ENCODE measurements at places on chromosomes 2 and 18. TPM values are rescaled to one million over a fixed set of nuclear protein-coding genes. Genes with fewer than 3 reads are reported as not detected.

DNA sequence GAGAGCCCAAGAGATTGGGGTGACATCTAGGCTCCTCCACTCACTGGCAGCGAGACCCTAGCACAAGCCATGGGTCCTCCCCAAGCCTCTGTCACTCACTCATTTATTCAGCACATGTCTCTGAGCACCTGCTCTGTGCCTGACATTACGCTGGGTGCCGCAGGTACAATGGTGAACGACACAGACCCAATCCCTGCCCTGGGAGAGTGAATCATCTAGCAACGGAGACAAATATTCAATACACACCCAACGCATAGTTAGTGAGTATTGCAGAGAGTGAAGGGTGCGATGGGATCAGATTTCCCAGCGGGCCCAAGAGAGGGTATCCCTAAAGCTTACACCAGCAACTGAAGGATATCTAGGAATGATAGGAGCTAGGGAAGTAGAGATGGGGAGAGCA, 45.5 kb downstream of the ZFP36L2 start:
- no peak for DNase-seq

DNA sequence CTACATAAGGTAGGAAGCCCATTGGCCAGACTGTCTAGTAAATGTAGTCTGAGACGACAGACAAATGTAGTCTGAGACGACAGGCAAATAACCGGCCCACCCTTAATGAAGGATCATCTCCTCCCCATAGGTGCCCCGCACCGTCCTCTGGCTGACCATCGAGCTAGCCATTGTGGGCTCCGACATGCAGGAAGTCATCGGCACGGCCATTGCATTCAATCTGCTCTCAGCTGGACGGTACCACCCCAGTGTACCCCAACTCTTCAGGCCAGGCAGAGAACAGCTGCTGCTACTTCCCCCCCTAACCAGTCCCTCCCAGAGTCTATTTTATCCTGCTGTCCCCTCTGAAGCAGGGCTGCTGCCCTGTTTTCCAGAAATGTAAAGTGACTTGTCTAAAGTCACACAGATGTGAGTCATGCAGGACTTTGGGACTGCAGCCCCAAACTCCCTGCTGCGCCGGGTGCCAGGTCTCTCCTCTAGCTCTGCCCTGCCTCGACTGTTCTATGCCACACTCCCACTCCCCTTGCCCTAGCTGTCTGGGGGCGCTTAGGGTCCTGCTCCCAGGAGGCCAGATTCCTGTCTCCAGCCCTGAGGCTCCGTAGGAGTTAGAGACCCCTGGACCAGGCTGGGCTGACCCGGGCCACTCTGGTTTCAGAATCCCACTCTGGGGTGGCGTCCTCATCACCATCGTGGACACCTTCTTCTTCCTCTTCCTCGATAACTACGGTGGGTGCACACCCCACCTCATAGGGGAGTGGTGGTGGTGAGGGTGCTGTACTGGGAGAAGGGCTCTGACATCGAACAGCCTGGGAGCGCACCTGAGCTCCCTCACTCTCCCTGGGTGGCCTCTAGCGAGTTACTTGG, 4.7 kb downstream of the SLC11A1 start:
- no peak for DNase-seq

GRCh38 chr18:21769206-21769605, 28.6 kb downstream of the MIB1 start:
- DNase-seq: no peak

DNA sequence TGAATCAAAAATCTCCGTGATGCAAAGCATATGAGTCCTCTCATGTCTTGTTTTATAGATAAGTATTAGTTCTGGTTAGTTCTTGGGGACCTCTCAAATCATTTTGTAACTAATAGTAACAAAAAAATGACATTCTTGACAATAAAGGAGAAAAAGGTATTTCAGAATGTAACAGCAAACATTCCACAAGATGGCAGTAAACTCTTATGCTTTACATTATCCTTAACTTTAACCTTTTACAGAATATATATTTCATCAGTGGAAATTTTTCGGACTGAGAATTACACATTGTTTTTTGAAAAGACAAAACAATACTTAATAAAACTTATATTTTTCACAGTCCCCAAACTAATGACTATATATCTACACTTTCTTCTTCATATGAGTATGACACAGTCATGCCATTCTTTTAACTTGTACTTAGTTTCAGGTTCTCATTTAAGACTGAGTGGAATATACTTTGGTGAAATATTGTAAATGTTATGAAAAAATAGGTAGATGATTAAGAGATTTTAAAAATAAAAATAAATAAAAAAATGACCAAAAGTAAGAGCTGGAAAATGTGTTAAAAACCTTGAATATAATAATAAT, 142.9 kb upstream of the NXPH2 start:
- DNase-seq: peak; percentile 9

- DNase-seq: no peak
Measured at GRCh38 chr2:158458617-158458920, 1.8 kb downstream of the PKP4 start.

DNA sequence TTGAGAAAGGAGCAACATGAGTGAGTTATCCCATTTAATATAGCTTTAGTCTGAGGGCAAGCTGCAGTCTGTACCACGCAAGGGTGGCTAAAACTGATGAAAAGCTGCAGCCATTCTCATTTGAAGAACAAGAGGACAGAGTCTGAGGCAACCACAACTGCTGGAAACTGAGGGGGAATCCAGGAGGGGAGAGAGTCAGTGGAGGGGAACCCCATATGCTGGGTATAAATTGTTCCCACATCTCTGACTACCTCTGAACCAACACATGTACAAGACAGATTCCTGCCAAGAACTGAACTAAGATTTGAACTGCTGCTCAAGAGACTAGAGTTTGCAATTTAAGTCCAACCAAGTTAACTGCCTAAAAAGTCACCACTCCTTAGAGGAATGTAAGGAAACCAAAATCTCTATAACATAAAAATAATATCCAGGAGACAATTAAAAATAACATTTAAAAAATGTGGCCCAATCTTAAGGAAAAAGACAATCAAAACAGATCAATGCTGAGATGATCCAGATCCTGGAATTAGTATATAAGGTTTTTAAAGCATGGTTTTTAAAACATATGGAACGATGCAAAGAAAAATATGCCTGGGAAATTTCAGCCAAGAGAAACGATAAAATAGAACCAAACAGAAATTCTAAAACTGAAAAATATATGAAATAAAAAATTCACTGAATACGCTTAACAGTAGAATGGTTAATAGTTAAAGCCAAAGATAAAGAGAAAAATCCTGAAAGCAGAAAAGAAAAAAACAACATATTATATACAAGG, 11.2 kb downstream of the CWC22 start:
- DNase-seq: no peak

DNA sequence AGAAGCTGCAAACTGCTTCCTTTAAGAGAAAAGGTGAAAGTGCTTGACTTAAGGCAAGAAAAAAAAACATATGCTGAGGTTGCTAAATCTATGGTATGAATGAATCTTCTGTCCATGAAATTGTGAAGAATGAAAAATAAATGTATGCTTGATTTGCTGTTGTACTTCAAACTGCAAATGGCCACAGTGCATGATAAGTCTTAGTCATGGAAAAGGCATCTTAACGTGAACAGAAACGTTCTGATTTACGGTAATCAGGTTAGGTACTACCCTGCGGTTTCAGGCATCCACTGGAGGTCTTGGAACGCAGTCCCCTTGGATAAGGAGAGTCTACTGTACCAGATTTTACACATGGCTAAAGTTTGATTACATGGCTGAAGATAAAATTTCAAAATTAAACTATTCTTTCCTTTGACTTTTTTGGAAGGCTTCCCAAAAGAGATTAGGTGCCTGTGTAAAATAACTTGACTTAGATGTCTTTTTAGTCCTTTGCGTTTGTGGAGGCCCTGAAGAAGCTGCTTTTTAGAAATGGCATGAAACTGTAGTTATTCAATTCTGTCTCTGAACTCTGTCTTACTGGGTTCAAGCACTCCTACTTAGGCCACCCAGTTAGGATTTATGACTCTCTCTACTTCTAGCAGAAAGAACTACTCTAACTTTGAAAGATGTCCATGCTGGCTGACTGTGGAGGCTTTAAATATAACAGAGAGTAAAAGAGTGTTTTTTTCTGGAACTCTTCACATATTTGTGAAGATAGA, 35.9 kb upstream of the SCN9A start:
- DNase-seq: no peak

The SCLY gene
- total RNA-seq: 13.2 TPM

The KRTCAP3 gene
- total RNA-seq: 2.2 TPM

The ZNF521 gene
- 169 TPM for total RNA-seq
